ENCODE measurements at places on chromosomes 1 and 21.

GRCh38 chr1:199399996-199400724, 627.4 kb upstream of the NR5A2 start:
- DNase-seq = no peak

DNA sequence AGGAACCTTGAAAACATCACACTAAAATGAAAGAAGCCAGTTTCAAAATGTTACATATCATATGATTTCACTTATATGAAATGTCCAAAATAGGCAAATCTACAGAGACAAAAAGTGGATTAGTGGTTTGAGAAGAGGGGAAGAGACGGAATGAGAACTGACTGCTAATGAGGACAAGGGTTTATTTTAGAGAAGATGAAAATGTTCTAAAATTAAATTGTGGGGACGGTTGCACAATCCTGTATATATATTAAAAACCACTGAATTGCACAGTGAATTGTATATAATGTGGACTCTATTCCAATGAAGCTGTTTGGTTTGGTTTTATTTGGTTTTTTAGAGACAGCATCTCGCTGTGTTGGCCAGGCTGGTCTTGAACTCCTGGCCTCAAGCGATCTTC, 35.6 kb downstream of the PRPF38A start:
- no peak for DNase-seq

- no peak for DNase-seq
These were observed 415.9 kb downstream of the PLA2G4A start for GRCh38 chr1:187244623-187245022.

GRCh38 chr1:69707103-69707502, 139.4 kb downstream of the LRRC7 start:
- DNase-seq = no peak

- DNase-seq = no peak
These were observed 241.1 kb downstream of the PDE4B start for GRCh38 chr1:66033781-66034180.

DNA sequence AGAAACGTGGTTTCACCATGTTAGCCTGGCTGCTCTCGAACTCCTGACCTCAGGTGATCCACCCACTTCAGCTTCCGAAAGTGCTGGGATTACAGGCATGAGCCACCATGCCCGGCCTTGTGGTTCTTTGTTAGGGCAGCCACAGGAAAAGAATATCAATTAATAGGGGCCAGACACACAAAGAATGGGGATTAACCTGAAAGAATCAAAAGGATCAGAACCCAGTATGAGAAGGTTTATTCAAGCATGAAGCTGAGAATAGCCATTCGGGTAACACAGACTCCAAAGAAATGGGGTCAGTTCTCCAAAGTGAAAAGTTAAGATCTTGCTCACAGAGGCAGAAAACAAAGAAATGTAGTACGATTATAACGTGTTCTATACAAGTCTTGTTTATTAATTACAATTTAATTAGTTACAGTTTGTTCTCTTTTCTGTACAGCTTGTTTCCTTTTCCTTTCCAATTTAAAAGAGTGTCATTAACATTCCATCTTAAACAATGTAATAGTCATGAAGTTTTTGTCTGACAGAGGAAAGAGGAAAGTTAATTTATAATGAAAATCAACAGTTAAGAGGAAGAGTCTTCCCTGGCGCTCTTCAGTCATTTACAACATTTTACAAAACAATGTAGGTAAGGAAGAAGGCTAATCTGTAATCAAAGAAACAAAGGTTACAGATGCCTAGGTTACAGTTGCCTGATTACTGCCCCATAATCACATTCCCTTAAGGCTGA, 51.3 kb upstream of the SLC45A1 start:
- DNase-seq = no peak

GRCh38 chr21:46554431-46555224, 50.3 kb downstream of the S100B start:
- no peak for DNase-seq

DNA sequence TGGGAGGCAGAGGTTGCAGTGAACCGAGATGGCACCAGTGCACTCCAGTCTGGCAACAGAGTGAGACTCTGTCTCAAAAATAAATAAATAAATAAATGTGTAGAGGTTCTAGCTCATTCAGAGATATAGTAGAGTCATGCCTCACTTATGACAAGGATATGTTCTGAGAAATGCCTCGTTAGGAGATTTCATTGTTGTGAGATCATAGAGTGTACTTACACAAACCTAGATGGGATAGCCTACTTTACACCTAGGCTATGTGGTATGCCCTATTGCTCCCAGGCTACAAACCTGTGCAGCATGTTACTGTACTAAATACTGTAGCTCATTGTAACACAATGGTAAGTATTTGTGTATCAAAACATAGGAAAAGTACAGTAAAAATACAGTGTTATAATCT, 155.3 kb upstream of the JUN start:
- DNase-seq = no peak

DNA sequence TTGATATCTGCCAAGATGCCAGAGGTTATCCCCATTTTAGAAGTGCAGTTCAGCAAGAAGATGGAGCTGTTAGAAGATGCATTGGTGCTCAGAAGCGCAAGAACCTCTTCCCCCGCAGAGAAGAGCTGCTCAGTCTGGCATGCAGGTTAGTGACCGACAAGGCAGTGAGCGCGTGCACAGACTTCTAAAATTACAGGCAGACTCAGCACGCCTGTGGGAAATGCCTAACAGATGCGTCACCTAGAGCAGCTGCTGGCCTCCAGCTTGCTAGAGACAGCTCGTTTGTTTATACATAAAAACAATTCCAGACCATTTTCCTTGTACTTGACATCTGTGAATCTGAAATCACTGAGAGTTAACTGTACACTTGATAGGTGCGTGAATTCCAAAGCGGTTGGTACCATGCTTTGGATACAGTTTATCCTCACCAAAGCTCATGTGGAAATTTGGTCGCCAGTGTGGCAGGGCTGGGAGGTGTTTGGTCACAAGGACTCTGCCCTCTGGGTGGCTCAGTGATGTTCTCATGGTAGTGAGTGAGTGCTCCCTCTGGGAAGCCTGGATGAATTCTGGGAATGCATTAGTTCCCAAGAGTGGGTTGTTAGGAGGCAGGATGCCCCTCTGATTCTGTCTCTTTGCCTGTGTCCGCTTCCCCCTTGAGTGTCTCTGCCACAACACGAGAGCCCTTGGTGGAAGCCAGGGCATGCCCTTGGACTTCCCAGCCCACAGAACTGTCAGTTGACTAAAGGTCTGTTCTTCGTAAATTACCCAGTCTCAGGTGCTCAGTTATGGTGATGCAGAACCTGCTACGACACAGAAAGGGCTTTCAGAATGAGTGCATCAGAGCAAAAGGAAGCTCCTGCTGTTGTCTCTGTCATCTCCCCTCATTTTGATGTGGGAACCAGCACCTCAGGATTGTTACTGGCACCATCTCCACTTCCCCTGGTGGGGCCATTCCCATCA, 24.4 kb downstream of the SNAP47 start:
- peak; percentile 93 for DNase-seq

DNA sequence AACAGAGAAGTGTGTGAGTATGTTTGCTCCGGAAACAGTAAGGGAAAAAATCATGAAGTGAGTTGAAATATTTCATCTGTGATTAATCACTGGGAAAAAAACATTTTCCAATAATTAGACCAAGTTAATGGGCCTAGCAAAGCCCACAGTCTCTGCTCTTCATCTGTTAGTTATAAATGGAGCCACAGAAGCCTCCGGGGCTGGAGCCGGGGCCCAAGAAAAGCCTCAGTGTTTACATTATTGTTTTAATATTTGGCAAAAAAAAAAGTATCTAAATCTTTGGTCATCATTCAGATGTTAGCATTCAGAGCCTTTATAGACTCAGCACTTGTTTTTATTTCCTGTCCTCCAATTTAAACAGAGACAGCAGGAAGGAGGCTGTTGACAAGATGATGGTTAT, 115.0 kb downstream of the UBE2U start:
- DNase-seq = no peak

DNA sequence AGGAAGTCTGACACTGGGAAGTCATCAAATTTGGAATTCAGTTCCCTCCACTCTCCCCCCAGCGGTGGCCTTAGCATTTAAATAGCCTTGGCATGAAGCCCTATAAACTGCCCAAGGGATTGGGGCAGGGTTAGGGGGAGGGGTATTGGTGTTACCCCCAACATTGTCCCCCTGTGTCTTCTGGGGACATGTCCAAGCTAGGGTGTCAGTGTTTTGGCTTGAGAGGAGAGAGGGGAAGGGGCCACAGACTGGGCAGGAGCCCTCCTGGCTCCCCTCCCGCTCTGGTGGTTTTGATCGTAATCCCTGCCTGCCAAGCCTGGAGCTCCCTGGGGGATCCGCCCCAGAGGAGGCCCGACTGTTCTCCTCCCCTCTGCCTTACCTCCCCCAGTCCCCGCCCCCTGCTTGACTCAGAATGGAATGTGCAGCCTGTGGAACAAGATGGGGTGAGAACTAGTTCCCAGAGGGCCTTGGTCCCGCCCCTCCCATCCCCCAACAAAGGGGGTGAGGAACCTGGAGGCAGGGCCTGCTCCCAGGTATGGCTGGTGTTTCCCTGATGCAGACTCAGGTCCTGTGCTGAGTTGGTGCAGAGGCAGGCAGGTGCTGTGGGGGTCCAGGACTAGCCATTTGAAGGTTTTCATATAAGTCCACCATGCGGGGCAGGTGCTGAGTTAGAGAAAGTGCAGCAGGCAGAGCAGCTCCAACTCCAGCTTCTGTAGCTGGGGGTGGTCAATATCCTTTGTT, 7.4 kb downstream of the SOX13 start:
- DNase-seq = peak; percentile 65

DNA sequence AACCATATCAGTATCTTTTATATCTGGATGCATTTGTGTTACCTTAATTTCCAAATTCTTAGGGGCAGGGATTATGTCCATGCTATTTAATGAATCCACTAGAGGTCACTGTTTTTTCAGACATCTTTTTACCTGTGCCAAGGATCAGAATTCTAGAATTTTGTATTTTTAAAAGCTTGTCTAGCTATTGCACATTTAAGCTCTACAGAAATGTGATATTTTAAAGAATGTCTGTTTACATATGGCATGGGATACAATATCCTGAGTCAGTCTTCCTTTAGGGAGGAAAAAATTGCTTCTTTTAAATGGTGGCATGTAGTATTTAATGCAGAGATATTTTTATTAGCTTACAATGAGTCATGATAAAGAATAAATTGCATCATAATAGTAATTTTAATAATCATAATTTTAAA, 11.3 kb downstream of the RPAP2 start:
- no peak for DNase-seq

DNA sequence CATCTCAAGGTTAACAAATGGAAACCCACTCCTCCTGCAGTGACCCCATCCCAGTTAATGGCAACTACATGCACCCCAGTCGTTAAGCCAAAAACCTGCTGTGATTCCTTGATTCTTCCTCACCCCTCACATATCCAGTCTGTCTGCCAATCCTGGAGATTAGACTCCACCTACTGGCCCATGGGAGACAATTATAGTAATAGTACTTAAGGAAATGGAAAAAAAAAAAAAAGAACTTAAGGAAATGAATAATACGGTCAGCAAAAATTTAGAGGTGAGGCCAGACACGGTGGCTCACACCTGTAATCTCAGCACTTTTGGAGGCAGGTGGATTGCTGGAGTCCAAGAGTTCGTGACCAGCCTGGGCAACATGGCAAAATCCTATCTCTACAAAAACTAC, 7.0 kb downstream of the NOL9 start:
- no peak for DNase-seq

DNA sequence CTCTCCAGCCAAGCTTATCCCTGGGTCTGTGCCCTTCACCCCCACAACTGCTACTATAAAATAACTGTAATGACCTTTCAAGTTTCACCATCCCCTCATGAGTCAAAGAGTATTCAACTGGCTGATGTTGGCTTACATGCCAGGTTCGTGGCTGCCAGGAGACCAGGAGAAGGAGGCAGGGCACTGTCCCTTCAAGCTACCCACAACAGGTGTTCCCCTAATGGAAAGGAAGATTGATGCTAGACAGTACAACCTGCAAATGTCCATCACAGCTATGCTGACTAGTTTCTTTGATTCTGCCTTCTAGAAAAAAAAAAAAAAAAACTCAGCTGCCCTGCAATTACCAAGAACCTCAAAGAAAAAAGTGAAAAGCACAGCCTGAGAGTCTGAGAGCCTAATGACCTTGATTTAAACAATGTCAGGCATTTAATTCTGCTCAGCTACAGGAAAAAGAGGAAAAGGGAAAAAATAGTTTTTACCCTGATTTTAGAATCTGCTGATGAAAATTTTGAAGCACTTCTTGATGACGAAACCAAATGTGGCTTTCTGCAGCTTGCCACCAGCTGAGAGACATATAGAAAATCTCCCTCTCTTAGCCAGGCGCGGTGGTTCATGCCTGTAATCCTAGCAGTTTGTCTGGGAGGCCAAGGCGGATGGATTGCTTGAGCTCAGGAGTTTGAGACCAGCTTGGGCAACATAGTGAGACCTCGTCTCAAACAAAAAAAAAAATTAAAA, 82.7 kb upstream of the ROR1 start:
- DNase-seq = no peak

DNA sequence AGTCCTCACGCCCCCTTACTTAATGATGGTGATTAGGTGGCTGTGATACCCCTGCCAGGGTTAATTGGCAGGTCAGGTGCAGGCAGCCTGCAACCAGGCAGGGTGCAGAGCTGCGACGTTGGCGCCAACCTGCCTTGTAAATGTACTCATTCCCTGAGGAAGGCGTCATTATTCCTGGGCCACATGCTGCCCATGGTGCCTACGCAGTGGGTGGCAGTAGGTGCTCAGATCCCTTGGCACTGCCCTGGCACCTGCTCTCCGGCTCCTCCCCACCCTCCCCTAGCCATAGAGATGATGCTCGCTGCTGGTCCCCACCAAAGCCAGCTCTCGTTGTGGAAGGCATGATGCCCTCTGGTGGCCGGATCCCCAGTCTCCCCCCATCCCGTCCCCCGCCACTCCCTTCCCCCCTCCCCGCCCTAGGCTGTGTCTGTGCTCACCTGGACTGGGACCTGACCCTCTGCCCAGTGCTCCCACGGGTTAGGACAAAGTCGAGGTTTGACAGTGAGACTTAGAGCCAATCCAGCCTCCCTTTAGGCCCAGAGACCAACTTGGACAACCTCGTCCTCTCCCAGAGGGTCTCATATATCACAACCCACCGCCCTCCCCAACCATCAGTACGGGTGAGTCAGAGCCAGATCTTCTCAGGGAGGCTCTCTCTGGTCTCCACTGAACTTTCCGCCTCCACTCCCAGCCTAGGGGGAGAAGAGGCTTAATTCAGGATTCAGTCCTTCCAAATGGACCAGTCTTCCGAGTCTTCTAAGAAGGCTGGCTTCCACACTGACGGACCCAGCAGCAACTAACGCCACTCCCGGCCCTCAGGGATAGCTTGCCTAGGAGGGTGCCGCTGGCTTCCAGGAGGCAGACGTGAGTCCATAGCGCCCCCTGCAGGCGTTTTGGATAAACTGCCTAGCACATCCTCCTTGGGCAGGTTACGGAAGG, 5.7 kb downstream of the KRTCAP2 start:
- DNase-seq = no peak

Data from fibroblast of skin of left biceps (primary cell).